ENCODE measurements at places on chromosomes 7 and 10.

- no peak for DNase-seq
Measured at GRCh38 chr7:116970238-116970910, 17.1 kb downstream of the ST7 start.

DNA sequence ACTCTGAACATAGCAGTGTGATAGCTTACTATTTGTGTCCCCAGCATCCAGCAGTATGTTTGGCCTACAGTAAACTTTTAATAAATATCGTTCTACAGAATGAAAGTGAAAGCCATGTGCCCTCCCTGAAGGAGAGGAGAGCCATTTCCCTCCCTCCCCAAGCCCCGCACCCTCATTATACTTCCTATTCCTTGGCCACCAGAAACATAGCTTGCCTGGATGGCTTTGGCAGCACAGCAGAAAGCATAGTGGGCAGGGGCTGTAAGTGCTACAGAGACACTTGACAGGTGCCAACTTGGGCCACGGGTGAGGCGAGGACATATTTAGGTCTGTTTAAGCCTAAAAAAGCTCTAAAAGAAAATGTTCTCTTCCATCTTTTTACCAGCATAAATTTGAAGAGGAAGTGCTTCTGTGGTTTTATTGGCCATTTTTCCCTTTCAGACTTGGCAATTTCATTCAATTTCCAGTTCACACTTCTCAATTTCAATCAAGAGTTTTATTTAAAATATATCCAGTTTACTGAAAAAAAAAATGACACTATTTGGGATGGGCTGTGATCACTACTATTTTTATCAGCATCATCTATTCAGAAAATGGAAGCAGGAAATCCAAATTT, 12.7 kb downstream of the HHEX start:
- DNase-seq: no peak

DNA sequence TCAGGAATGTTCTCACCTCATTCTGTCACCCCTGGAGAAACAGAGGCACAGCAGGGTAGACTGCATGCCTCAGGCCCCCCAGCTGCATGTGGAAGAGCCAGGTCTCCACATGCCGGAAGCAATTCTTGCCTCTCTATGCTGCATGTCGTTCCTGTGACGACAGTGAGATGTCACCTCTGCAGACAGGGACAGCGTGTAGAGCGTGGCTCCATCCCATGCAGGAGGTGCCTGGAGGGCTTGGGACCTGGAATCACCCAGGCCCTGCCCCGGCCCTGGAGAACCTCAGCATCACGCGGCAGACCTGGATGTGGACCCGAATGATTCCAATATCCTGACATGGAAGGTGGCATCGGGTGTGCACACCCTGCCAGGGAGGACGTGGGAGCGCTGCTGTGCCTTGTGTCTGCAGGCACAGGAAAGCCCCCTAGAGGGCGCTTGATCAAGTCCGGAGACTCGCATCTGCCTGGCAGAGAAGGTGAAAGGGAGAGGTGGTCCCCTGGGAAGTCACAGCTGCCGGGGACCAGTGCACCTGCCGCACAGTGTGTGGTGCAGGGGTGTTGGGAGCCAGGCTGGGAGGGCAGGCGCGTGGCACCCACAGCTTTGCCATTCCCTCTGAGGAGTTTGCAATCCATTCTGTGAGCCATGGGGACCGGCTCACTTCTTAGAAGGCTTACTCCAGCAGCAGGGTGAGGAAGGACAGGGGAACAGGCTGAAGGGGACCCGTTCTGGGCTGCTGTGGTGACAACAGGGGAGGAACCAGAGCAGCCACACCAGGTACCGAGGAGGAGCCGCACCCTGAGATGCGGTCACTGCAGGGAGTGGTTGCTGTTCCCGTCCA, 45.3 kb upstream of the EN2 start:
- no peak for DNase-seq

DNA sequence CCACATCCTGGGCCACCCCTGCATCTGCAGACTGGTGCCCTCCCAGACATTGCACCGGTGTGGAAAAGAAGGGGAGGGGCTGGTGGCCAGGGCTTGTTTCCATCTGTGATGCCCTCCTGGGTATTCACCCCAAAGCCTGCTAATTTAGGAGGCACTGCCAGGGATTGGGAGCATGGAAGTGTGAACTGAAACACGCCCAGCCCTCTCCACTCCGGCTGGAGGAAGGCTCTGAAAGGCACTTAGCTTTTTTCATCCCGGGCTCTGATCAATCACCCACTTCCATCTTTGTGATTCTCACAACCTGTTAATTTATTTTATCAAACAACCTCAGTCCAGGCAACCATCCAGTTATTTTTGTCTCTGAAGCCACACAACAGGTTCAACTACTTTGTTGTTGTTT, 20.9 kb upstream of the CPXM2 start:
- no peak for DNase-seq

- DNase-seq: no peak
Measured at GRCh38 chr10:5565205-5565545, 40.4 kb downstream of the CALML3 start.

GRCh38 chr7:91398341-91398740, 134.1 kb downstream of the FZD1 start:
- no peak for DNase-seq

- no peak for DNase-seq
Measured at GRCh38 chr7:64965594-64965993, 25.2 kb downstream of the ZNF117 start.

GRCh38 chr10:27383595-27384542, 120.2 kb upstream of the RAB18 start:
- DNase-seq: no peak

GRCh38 chr7:118657391-118658005, 433.0 kb downstream of the ANKRD7 start:
- DNase-seq: no peak

- DNase-seq: no peak
Measured at GRCh38 chr7:55152516-55152915, 133.7 kb downstream of the EGFR start.

Data from activated T-helper 1 cell treated with Interleukin-2 at 50 U/mL for 16 hours (primary cell).